AG04450 (cell line): ENCODE measurements at places on chromosomes 12 and 14. TPM values are rescaled to one million over a fixed set of nuclear protein-coding genes. Genes with fewer than 3 reads are reported as not detected.

NTS gene
- 0.20 TPM in 1 of 2 replicates, not detected in the other for polyA plus RNA-seq

- DNase-seq = peak; percentile 61
Observed at GRCh38 chr12:24226745-24227350, 277.4 kb upstream of the SOX5 start.

- DNase-seq = no peak
Observed at GRCh38 chr12:19138551-19138950, 9.0 kb downstream of the PLEKHA5 start.

FAM181A gene
- not detected in 2 replicates for polyA plus RNA-seq

- no peak for DNase-seq
Observed at GRCh38 chr12:87866578-87867292, 162.5 kb downstream of the C12orf50 start.

BCL2L14 gene
- not detected in 2 replicates for polyA plus RNA-seq

SRRM4 gene
- not detected in 2 replicates for polyA plus RNA-seq

ZDHHC22 gene
- not detected in 2 replicates for polyA plus RNA-seq

DNA sequence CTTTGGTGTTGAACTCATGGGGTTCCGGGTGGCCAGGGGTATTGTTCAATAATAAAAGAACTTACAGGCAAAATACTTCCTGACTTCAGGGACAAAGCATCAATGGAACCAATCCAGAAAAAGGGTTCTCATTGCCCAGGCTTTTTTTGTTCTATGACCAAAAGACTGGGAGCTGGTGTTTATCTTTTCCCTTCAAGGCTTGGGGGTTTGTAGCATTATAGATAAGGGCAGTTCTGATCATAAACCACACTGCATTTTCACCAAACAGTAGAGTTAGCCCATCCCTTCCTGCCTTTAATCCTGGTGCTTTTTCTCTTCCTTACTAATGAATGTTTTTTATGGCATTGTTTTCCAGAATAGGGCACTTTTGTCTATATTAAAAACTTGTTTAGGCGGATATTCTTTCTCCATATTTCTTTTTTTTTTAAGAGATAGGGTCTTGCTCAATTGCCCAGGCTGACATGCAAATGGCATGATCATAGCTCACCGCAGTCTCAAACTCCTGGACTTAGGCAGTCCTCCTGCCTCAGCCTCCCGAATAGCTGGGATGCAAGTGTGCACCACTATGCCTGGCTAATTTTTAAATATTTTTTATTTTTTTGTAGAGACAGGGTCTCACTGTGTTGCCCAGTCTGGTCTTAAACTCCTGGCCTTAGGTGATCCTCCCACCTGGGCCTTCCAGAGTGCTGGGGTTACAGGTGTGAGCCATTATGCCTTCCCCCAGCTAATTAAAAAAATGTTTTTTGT, 9.7 kb downstream of the FUT8 start:
- DNase-seq = no peak

GRCh38 chr12:53389702-53390101, 9.7 kb downstream of the SP1 start:
- DNase-seq = no peak

IL25 gene
- not detected in 2 replicates for polyA plus RNA-seq

TMCC3 gene
- polyA plus RNA-seq = 0.29 and 0.50 TPM in 2 replicates

DNA sequence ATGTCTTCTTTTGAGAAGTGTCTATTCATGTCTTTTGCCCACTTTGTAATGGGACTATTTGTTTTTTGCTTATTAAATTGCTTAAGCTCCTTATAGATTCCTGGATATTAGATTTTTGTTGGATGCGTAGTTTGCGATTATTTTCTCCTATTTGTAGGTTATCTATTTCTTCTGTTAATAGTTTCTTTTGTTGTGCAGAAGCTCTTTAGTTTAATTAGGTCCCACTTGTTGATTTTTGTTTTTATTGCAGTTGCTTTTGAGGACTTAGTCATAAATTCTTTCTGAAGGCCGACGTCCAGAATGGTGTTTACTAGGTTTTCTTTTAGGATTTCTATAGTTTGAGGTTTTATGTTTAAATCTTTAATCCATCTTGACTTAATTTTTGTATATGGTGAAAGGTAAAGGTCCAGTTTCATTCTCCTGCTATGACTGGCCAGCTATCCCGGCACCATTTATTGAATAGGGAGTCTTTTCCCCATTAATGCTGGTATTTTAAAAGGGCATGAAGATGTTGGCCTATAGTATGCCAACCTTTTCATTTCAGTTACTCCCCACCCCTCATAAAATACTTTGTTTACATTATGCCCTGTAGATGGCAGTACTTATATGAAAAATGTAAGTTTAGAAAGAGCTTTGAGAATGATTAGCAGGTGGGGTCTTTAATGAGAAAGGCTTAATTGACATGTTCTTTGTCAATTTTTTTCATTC, 62.9 kb upstream of the PSMA6 start:
- no peak for DNase-seq

- no peak for DNase-seq
Observed at GRCh38 chr12:63764481-63764880, 15.2 kb upstream of the RXYLT1 start.

OR6C70 gene
- polyA plus RNA-seq = not detected in 2 replicates

GRCh38 chr14:20563971-20564370, 3.1 kb upstream of the RNASE9 start:
- no peak for DNase-seq

GRCh38 chr12:1977588-1977987, 26.7 kb downstream of the DCP1B start:
- DNase-seq = no peak

- no peak for DNase-seq
Observed at GRCh38 chr12:214003-214741, at the start of gene SLC6A12. TSS of gene SLC6A12 (minus strand) at chr12:214157. CDS start at chr12:209986, 4,171 bp downstream.

DNA sequence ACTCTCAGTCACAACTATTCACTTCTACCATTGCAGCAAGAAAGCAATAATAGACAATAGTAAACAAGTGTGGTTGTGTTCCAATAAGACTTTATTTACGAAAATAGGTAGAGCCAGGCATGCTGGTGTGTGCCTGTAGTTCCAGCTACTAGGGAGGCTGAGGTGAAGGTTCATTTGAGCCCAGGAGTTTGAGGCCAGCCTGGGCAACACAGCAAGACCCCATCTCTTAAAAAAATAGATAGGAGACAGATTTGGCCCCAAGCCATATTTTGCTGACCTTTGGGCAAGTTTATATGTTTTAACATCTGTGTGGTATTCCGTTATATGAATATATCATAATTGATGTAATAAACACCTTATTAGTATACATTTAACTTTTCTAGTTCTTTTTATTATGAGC, 14.1 kb downstream of the ACAD10 start:
- no peak for DNase-seq

CMA1 gene
- not detected in 2 replicates for polyA plus RNA-seq

ASIC1 gene
- polyA plus RNA-seq = 9.9 and 10.2 TPM in 2 replicates

GRCh38 chr12:48198672-48198971, 4.5 kb downstream of the OR10AD1 start:
- no peak for DNase-seq

- DNase-seq = no peak
Observed at GRCh38 chr14:23694085-23694948, 58.2 kb downstream of the DHRS2 start.

- no peak for DNase-seq
Observed at GRCh38 chr12:91441246-91441645, 258.6 kb upstream of the DCN start.

GRCh38 chr14:100554082-100554677, 33.0 kb downstream of the BEGAIN start:
- no peak for DNase-seq

MYH7 gene
- not detected in 2 replicates for polyA plus RNA-seq

RND1 gene
- 0.36 and 0.42 TPM in 2 replicates for polyA plus RNA-seq

KLHL33 gene
- polyA plus RNA-seq = 0.06 and 0.09 TPM in 2 replicates
